Retinal pigment epithelial cell (primary cell): ENCODE measurements at places on chromosomes 1 and 21.

GRCh38 chr1:30187413-30188023 lies 535.9 kb downstream of the MATN1 start:
- no peak for DNase-seq

DNA sequence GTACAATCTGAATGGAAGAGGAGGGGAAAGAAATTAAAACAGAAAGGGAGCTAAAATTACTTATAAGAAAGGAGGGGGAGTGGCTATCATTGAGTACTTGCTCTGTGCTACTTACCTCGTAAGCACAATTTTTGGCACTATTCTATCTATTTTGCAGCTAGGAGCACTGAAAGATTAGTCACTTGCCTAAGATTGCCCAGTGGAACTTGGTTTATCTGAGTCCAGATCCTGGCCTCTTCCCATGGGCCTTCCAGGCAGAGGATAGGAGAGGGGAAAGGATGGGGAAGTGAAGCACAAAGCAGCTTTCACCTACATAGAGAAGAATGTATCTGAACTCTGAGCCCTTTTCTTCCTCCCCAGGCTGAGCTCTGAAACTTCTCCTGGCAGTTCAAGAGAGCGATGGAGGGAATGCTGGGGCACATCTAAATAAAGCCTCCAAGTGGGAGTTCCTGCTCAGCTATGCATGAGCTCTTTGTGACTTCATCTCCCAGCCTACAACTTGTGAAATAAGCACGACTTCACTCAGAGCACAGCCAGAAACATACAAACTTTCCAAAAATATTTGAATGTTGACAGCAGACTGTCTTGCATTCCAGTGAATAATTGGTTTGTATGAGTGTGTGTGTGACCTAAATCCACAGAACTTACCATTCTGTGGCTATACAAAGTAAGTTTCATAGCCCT lies 29.4 kb downstream of the HMGB4 start:
- no peak for DNase-seq

DNA sequence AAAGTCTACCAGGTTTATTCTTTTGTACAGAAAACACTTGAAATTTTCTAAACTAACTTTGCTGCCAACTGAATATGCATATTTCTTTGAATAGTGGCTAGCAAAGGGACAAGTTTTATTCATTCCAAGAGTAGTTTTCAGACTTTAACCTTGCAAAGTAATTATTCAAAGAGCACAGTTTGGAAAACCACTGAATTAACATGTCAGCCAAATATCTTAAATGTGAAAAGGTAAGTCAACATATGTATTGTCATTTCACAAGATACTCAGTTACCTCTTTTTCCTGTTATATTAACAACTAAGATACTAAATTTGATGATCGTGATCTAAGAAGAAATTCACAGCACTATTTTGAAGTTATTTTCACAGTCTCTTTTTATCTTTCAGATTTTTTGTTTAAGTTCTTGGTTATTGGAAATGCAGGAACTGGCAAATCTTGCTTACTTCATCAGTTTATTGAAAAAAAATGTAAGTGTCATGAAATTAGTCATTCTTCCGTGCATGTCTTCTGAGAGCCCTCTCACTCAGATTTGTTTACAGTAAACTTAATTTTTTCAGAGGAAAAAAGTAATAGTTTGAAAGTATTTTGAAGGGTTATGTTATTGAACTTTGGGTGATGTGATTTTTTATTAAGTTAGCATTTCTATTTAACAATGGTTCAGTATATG lies 15.3 kb downstream of the RAB4A start:
- DNase-seq: no peak

- DNase-seq: no peak
These were observed 23.8 kb upstream of the DIPK1A start for GRCh38 chr1:92985101-92985500.
